HepG2 (cell line): ENCODE measurements at places on chromosomes 5 and 9. TPM values are rescaled to one million over a fixed set of nuclear protein-coding genes. Genes with fewer than 3 reads are reported as not detected.

Gene SLC36A2
- total RNA-seq: not detected in 2 replicates

Gene BAAT
- 0.71 and 1.0 TPM in 2 replicates for total RNA-seq

Gene TMEM215
- total RNA-seq: not detected in 2 replicates

Gene TLX3
- total RNA-seq: not detected in 2 replicates

Gene PTGES
- total RNA-seq: 0.07 TPM in 1 of 2 replicates, not detected in the other

- DNase-seq: no peak
These were observed 42.6 kb downstream of the RGS3 start for GRCh38 chr9:113506090-113506589.

GRCh38 chr9:24672336-24672735 lies 126.6 kb upstream of the IZUMO3 start:
- no peak for DNase-seq

- DNase-seq: peak; percentile 10
These were observed 32.6 kb downstream of the SPATA31D1 start for GRCh38 chr9:82021198-82021597.

GRCh38 chr5:77175231-77175630 lies 35.2 kb upstream of the PDE8B start:
- no peak for DNase-seq

DNA sequence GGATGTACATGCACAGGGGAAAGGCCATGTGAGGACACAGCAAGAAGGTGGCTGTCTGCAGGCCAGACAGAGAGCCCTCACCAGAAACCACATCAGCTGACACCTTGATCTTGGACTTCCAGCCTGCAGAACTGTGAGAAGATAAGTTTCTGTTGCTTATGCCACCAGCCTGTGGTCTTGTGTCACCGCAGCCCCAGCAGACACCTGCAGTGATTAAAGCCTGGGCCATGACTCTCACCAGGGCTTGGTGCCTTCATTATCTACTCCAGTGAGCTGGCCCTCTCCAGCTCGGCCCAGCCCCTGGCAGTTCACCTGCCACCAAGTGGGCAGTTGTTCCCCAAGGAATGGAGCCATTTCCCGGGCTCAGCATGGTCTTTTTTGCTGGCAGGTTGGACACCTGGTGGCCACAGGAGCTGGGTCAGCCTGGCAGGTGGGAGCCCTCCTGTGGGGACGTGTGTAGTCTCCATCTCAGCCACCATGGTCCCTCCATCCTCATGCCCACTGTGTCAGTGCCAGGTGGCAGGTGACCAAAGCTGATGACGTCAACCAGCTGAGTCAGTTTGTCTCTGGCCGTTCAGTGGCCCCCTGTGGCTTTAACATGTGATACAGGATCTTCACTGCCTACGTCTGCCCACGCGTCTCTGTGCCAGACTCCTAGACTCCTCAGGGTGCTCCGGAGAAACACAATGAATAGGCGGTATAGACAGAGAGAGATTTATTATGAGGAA lies 99.9 kb upstream of the PPP1R26 start:
- DNase-seq: no peak

DNA sequence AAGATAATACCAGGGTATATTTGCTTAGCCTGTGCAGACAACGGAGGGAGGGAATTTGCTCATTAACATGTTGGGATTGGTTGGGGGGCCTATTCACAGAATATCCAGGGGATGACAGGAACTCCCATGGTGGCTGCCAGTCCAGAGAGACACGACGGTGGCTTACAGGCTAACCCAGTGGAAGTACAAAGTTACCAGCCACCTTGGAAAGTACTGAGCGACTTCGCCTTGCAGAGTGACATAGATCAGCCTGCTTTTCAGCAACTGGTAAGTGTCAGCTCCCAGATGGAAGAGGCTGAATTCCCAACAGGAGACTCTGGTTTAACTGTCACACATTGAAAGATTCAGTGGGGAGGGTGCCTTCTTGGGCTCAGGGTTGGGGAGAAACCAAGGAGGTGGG lies 7.9 kb downstream of the ISL1 start:
- no peak for DNase-seq

DNA sequence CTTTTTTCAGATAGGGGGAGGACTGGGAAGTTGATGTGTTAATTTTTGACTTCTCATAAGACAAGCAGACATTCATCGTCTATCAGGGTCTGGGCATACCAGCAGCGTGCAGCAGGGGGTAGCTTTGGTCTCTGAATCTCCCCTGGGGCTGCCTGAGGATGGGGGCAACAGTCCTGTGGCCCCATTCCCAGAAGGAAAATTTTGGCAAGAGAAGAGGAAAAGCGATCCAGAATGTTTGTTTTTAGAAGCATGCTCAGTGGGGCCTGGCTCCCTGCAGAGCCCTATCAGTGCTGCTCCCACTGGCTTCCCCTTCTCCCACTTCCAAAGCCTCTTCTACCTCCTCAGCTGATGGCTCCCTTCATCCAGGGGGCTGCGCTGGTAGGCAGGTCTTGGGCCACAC lies 194.8 kb upstream of the IL12B start:
- no peak for DNase-seq

- no peak for DNase-seq
These were observed 242.2 kb downstream of the SMARCA2 start for GRCh38 chr9:2257248-2257929.

GRCh38 chr9:34396276-34397214 lies 19.8 kb upstream of the MYORG start:
- no peak for DNase-seq
